ENCODE measurements at places on chromosomes 13 and 19.

GRCh38 chr19:46287585-46287984 lies 9.3 kb upstream of the HIF3A start:
- no peak for DNase-seq

- peak; percentile 39 for DNase-seq
These were observed 441.5 kb upstream of the KLF12 start for GRCh38 chr13:74575729-74576125.

- DNase-seq: no peak
These were observed 344.9 kb upstream of the KLF12 start for GRCh38 chr13:74479124-74479523.

- DNase-seq: peak; percentile 4
These were observed 72.4 kb upstream of the TSC22D1 start for GRCh38 chr13:44648392-44649103.

- no peak for DNase-seq
These were observed 5.7 kb downstream of the ZNF132 start for GRCh38 chr19:58434217-58434616.

- DNase-seq: no peak
These were observed 17.3 kb upstream of the GDF15 start for GRCh38 chr19:18368504-18369222.

DNA sequence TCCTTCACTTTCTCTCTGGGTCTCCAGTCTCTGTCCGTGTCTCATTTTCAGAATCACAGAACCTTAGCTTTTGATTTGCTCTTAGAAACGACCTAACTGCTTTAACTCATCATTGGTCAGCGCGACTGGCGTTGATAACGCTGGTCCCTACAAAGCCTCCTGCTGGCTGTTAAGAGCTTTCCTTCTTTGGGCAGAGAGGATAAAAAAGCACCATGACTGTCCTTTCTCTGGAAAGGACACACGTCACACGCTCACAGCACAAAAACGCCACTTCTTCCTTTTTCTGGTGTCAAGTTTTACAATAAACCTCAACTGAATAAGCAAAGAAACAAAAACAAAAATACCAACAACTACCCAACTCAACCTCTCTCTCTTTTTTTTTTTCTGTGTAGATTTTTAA lies 1.7 kb upstream of the KLK12 start:
- DNase-seq: no peak

DNA sequence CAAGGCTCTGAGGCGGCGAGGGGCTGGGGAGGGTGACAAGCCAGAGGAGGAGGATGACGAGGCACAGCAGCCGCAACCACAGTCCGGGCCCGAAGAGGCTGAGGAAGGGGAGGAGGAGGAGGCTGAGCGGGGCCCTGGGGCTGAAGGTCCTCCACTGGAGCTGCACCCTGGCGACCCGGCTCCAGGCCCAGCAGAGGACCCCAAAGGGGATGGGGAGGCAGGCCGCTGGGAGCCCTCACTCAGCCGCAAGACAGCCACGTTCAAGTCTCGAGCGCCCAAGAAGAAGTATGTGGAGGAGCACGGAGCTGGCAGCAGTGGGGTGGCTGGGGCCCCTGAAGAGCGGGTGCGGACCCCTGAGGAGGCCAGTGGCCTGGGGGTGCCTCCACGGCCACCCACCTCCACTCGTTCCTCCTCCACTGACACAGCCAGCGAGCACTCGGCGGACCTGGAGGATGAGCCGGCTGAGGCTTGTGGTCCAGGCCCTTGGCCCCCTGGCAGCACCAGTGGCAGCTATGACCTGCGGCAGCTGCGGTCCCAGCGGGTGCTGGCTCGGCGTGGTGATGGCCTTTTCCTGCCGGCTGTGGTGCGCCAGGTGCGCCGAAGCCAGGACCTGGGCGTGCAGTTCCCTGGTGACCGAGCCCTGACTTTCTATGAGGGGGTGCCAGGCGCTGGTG lies 2.9 kb downstream of the CIC start:
- no peak for DNase-seq

DNA sequence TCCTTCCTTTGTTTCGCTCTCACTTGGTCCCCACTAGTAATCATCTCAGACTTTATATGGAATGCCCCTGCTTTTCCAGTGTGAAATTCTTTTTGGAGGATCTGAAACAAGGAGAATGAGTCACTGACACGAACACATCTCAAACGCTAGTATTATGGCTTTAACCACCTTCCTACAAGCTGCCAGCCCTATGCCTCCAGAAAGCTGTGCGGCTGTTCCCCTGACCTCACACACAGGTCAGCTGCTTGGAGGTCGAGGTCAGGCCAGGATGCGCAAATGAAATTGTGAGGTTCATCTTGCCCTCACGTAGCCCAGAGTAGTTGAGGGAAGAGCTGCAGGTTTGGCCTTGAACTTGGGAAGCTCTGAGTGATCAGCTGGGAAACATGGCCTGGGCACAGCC lies 449.8 kb downstream of the FGF9 start:
- no peak for DNase-seq

DNA sequence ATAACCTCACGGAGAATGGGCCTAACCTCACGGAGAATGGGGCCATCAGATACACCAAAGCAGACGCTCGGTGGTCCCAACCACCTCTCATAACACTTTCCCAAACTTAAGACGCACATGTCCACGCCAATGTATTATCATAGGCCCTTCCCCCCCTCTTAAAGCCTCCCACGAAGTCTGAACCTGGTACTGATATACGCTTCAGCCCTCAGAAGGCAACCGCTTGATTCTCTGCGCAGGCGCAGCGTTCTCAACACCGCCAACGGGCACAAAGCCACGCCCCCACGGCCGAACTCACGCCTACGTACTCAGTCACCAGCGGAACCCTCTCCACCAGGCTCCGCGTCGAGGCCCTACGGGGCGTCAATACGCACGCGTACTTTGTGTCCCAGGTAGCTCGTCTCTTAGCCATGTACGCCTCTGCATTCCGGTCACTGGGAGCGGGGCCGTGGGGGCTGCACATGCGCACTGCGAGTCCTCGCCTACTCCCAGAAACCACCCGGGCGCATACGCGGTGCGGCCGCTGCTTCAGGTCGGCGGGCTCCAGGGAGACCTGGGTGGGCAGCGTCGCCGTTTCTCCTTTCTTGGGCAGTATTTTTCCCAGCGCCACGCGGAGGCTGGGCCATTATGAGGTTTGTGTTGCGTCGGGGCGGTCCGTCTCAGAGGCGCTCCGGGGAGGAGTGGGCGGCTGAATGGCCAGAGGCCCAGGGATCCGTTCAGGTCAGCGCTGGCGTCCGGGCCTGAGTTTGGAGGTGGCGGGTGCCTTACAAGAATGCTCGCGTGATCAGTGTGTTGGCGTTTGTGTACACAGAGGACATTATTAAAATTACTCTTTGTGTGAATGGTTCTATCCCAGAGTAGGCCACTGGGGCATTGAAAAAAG lies 25.3 kb downstream of the ZNF582 start:
- peak; percentile 65 for DNase-seq

- no peak for DNase-seq
These were observed 338.0 kb upstream of the ATXN8OS start for GRCh38 chr13:69769608-69770007.

DNA sequence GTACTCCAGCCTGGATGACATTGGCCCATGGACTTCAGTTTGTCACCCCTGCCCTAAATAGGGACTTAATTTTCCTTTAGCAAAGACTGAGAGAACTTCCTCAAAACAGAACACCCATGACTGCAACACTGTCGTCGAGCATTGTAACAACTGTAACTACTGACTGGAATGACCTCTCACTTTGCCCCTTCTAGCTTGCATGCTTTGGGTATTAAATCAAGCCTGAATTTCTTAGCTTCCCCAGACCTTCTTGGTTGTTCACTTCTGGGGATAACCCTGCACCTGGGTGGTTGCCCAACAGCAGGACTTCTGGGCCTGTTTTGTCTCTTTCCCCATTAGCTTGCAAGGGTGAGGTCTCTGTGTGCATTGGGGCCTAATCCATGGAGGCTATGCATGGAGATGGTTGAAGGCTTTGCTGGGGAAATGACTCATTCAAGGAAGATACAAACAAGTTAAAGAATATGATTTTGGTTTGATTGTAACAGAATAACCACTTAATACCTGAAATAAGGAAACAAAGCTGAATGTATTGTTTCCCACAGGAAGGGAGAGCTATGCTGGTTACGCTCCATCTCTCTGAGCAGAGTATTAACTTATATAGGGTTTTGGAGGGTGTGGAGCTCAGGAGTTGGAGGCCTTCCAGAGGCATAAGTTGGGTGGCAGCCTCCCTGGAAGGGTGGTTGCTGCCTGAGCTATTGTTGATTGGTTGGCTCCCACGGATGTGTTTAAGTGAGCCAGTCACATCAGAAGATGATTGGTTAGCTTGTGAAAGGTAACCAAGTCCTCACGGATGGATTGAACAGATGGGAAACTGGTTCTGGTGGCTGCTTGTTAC lies 34.7 kb upstream of the UBAC2 start:
- DNase-seq: no peak

- DNase-seq: no peak
These were observed 25.2 kb downstream of the COLGALT1 start for GRCh38 chr19:17580470-17581144.

GRCh38 chr13:80877209-80877943 lies 536.5 kb upstream of the SPRY2 start:
- DNase-seq: no peak

DNA sequence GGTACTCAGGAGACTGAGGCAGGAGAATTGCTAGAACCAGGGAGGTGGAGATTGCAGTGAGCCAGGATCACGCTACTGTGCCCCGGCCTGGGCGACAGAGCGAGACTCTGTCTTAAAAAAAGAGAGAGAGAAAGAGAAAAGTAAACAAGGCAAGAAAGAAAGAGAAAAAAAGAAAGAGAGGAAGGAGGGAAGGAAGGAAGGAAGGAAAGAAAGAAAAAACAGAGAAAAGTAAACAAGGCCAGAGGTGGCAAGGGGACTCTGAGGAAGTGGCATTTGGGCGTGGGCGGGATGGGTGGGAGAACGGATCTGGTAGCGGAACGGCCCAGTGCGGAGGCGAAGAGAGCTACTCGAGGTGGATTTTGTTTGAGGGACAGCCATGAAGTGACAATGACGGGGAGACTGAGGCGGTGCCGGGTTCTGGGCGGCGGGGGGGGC lies 7.5 kb upstream of the ARRDC2 start:
- DNase-seq: no peak

GRCh38 chr13:75139291-75139690 lies 342.7 kb downstream of the TBC1D4 start:
- no peak for DNase-seq

GRCh38 chr19:55676383-55676782 lies 1.4 kb downstream of the EPN1 start:
- no peak for DNase-seq
